ENCODE measurements at places on chromosomes 4 and X.

- no peak for DNase-seq
Observed at GRCh38 chrX:19195243-19195610, 73.0 kb upstream of the ADGRG2 start.

DNA sequence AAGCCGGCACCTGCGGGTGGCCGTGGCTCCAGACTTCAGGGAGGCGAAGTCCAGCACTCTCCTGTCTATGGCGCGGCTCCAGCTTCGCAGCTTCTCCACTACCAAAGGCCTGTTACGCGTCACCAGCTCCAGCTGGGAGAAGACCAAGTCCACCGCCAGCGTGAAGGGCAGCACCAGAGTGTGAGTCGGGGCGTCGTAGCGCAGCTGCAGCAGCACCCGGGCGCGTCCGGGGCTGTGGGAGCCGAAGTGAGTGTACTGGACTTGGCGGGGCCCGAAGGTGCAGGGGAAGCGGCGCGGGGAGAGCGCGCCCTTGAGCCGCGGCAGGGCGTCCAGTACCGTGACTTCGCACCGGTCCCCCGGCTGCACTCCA is 444 bp downstream of the FREM3 start:
- no peak for DNase-seq

DNA sequence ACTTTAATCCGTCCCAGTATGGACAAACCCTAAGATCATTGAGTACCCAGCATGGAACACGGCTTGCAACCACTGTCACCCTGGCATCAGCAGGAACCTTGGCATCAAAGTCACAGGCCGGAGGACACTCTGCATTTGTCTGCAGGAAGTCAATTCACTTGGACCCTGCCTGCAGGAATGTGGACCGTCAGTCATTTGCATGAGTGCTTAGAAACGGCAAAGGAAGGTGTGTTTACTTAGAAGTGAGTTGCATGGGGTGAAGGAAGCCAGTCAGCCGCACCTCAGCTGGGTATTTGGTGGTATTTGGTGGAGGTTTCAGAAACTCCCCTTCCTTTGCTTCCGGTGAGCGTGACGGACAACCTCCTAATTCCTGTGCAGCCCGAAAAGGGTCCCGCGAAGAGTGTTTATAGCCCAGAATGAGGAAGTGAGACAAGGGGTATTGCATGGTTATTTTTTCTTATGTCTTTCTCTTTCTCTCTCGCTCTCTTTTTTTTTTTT is 15.5 kb downstream of the P2RY8 start:
- no peak for DNase-seq

DNA sequence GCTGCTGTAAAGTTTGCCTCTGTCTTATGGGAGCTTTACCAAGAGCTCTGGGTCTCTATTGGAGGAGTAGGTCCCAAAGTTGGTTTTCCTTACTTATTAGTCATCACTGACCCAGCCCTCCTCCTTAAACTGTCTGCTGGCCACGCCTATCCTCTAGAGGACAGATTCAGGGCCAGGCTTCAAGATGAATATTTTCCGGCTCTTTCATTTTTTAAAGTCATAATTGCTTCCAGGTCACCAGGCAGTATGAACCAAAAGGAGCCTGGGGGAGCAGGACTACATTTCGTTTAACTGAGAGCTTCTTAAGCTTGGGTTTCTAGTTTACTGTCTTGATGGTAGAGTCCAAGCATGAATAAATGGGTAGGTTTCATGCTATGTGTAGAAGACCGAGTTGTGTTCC is 13.7 kb downstream of the BCORL1 start:
- no peak for DNase-seq

- DNase-seq, result no peak
Observed at GRCh38 chrX:1325515-1326116, 11.0 kb upstream of the IL3RA start.

- no peak for DNase-seq
Observed at GRCh38 chr4:74654230-74654681, 140.1 kb downstream of the BTC start.

- DNase-seq, result no peak
Observed at GRCh38 chrX:2542826-2543521, 42.2 kb upstream of the DHRSX start.

DNA sequence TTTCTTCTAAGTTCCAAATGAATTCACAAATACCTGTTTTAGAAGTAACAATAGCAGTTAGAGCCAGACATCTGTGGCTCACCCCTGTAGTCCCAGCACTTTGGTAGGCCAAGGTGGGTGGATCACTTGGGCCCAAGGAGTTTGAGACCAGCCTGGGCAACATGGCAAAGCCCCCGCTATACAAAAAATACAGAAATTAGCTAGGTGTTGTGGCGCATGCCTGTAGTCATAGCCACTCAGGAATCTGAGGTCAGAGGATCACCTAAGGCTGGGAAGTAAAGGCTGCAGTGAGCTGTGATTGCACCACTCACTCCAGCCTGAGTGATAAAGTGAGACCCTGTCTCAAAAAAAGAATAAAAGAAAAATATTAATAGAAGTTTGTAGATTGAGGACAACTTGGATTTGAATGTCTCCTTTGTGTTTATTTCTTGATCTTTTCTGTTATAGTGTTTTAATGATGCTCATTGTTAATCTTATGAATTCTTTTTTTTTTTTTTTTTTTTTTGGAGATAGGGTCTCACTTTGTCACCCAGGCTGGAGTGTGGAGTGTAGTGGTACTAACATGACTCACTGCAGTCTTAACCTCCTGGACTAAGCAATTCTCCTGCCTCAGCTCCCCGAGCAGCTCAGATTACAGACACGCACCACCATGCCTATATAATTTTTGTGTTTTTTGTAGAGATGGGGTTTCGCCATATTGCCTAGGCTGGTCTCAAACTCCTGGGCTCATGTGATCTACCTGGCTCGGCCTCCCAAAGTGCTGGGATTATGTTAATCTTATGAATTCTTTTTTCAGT is 30.7 kb upstream of the RAPGEF2 start:
- DNase-seq, result no peak

DNA sequence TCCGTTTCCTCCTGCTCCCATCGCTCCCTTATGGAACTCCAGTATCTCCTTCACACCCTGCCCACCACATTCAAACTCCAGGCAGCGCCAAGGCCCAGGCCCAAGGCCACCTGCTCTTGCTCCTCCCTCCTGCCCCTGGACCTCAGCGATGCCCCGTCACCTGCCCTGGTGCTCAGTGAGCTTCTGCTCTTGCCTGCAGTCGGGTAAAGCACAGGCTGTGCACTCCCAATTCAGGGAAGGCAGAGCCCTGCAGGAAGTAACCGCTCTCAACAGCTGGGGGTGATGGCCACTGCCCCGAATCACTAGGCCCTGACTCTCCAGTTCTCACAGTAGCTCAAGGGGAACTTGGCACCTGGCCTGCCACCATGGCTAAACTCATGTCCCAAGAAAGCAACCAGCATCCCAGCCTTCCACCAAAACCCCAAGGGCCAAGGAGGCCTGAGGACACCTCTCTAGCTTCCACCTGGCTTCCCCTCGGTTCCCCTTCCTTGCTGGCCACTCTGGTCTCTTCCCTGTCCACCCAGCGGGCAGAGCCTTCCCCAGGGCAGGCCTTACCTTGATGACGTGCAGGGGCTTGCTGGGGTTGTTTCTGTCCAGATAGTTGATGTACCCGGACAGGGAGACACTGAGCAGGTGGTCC is 29.3 kb downstream of the WDR1 start:
- DNase-seq, result no peak

DNA sequence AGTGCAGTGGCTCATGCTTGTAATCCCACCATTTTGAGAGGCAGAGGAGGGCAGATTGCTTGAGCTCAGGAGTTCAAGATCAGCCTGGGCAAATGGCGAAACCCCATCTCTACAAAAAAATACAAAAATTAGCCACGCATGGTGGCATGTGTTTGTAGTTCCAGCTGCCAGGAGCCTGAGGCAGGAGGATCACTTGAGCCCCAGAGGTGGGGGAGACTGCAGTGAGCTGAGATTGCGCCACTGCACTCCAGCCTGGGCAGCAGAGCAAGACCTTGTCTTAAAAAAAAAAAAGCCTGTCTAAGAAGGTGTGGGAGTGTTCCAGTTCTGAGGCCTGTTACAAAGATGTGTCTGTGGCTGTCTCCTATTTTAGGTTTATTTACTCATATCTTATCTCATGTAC is 38.0 kb downstream of the PI4K2B start:
- no peak for DNase-seq

DNA sequence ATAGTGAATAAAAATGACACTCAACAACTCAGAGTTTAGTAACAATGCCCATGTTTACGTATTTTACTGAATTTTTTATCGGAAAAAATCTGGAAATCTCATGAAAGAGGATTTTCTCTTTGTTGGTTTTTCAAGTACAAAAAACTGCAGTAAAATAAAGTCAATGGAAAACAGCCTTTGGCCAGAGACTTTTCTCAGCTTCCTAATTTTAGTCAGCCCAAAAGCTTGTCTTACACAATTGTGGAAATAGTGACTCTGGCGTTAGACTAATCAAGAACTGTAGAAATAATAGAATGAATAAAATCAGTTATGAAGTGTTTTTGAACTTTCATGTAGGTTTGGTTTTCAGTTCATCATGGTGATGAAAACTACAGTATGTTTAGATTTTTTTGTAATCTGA is 234.7 kb downstream of the DKK2 start:
- no peak for DNase-seq

Data from NCI-H2107 (cell line).